B cell (primary cell): ENCODE measurements at places on chromosomes 16 and 17. TPM values are rescaled to one million over a fixed set of nuclear protein-coding genes. Genes with fewer than 3 reads are reported as not detected.
A peak's percentile ranks its signal among the peaks of the same experiment; 100 is the strongest.

DNA sequence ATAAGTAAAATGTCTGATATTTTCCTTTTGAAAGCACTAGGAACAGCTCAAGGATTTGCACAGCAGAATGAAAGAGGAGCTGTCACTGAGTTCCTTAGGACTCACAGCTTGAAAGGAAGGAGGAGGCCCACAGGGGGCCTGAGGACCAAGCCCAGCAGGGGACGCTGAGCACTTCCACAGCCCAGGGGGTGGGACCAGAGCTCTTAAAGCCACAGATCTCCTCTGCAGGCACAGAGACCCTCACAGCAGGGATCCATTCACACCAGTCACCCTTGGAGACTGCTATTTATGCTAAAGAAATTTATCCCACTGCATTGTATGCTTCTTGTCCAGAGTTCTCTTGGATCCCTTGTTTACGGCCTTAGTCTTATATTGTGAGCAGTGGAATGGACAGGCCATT, 253.3 kb downstream of the STX8 start:
- no peak for DNase-seq

GRCh38 chr16:88327561-88328312, 55.0 kb upstream of the ZNF469 start:
- no peak for DNase-seq

DNA sequence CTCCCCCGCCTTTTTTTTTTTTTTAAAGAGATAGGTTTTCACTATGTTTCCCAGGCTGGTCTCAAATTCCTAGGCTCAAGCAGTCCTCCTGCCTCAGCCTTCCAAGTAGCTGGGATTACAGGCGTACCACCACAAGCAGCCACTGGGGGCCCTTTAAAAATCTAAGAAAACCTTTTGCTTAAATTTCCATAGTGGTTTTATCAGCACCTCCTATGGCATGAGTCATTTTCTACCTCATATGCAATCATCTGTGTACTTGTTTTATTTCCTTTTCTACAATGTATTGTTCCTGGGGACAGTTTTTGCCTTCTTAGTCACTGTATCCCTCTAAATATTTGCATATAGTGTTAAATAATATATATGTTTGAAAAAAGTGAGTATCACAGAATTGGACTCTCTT, 29.2 kb downstream of the GNA13 start:
- peak; percentile 57 for DNase-seq

The ERN2 gene
- polyA plus RNA-seq: not detected in 2 replicates

The TSNAXIP1 gene
- polyA plus RNA-seq: 0.97 and 1.2 TPM in 2 replicates

DNA sequence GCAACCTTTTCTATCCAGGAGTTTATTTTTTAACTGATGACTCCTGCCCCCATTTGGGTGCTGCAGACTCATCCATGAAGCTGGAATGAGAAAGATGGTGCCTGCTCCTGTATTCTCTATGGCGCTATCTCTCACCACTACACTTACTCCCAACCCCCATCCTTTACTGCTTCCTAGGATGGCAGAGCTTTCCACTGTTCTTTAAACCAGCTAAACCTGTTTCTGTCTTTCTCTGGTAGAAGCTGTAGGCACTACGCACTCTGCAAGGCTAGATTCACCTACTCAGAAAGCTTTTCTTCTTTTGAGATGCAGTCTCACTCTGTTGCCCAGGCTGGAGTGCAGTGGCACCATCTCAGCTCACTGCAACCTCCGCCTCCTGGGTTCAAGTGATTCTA, 47.0 kb downstream of the ADAMTS18 start:
- no peak for DNase-seq

The OR3A2 gene
- 0.37 TPM in 1 of 2 replicates, not detected in the other for polyA plus RNA-seq

- DNase-seq: no peak
Measured at GRCh38 chr17:6927290-6928126, 68.3 kb upstream of the ALOX12 start.

The GRIN2C gene
- polyA plus RNA-seq: 0.03 TPM in 1 of 2 replicates, not detected in the other

The TNFSF13 gene
- 18.1 and 20.2 TPM in 2 replicates for polyA plus RNA-seq

- no peak for DNase-seq
Measured at GRCh38 chr16:23072084-23072599, 77.1 kb downstream of the USP31 start.

DNA sequence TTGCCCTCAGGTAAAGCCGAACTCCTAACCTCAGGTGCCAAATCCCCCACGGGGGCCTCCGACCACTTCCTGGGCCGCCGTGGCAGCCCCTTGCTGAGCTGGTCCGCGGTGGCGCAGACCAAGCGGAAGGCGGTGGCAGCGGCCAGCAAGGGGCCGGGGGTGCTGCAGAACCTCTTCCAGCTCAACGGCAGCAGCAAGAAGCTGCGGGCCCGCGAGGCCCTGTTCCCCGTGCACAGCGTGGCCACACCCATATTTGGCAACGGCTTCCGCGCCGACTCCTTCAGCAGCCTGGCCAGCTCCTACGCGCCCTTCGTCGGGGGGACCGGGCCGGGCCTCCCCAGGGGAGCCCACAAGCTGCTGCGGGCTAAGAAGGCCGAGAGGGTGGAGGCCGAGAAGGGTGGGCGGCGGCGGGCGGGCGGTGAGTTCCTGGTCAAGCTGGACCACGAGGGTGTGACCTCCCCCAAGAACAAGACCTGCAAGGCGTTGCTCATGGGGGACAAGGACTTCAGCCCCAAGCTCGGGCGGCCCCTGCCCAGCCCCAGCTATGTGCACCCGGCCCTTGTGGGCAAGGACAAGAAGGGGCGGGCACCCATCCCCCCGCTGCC, 51.6 kb downstream of the ACTG1 start:
- no peak for DNase-seq

The GAS2L2 gene
- polyA plus RNA-seq: 0.09 and 0.10 TPM in 2 replicates

The ZNF469 gene
- polyA plus RNA-seq: 0.14 and 0.25 TPM in 2 replicates

- no peak for DNase-seq
Measured at GRCh38 chr16:85961988-85962915, 63.3 kb downstream of the IRF8 start.

- no peak for DNase-seq
Measured at GRCh38 chr16:13313351-13313750, 412.0 kb downstream of the SHISA9 start.

- no peak for DNase-seq
Measured at GRCh38 chr17:77273397-77274085, 132.8 kb downstream of the SEC14L1 start.
